Stromal cell of bone marrow (primary cell): ENCODE measurements at places on chromosomes 11 and 22.

- no peak for DNase-seq
Measured at GRCh38 chr11:12005476-12005875, 3.0 kb downstream of the DKK3 start.

- no peak for DNase-seq
Measured at GRCh38 chr11:113022262-113022661, 61.0 kb downstream of the NCAM1 start.

DNA sequence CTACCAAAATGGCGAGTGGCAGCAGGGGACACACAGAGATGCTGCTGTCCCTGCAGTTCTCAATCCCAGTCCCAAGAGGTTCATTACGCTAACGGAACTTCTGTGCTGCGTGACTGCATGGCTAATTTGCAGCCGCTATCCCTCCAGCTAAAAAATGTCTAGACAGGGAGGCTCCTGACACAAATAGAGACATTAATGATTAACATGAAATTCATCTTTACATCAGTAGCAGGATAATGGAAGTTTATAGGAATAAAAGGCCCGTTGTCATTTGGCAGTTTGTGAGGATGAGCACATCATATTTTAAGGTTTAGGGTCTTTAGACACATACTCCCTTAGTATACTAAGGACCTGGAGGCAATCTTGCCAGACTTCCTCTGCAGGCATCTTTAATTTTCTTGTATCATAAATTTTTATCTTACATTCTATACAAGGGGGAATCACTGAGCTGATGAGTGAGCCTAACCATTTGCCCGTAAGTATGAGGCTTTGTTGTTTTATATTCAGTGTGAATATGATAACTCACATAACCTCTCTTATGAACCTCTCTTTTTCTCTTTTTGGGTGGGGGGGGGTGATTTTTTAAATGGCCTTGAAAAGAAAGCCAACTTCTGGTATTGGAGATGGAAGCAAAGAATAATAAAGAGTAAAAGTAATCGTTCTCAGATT lies 99.8 kb upstream of the OR9G4 start:
- no peak for DNase-seq

GRCh38 chr11:45031912-45032519 lies 81.3 kb upstream of the TP53I11 start:
- no peak for DNase-seq

- no peak for DNase-seq
Measured at GRCh38 chr22:46287873-46288751, 8.6 kb upstream of the GTSE1 start.

DNA sequence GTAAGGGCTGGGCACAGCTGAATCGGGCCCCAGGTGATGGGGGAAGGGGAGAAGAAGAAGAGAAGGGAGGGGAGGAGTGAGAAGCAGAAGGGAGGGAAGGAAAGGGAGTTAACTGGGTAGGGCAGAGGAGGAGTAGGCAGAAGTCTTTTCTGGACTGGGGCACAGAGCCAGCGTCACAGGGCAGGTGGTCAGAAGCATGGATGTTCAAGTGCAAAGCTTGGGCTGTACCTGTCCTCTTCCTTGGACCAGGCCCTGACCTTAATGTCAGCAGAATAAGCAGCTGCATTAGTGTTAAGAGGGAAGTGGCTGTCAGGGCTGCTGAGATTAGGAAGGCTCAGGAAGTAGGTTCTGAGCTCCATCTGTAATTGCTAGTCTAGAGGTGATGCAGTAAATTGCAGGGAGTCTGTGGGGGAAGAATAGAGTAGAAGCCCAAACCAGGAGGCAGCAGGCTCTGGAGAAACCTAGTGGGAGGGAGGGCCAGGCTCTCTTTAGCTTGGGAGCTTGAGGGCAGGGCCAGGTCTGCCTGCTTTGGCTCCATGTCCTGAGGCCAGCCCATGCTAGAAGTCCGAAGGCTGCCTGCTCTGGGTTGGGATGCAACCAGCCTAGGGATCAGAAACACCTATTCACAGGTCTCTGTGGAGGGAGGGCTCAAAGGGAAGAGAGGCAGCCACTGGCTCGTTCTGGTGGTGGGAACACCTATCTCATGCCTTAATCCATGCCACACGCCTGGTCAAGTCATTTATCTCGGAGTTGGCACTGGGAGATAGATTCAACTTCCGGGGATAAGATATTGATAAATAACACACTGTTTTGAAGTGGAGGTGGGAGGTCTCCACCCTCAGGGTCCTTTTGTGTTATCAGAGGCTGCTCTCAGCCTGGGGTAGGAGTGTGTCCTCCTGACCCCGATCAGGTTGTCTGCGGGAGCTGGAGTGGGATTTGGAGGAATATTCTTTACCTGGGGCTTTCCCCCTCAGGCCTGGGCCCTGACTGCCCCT lies 1.7 kb upstream of the UCP3 start:
- no peak for DNase-seq

DNA sequence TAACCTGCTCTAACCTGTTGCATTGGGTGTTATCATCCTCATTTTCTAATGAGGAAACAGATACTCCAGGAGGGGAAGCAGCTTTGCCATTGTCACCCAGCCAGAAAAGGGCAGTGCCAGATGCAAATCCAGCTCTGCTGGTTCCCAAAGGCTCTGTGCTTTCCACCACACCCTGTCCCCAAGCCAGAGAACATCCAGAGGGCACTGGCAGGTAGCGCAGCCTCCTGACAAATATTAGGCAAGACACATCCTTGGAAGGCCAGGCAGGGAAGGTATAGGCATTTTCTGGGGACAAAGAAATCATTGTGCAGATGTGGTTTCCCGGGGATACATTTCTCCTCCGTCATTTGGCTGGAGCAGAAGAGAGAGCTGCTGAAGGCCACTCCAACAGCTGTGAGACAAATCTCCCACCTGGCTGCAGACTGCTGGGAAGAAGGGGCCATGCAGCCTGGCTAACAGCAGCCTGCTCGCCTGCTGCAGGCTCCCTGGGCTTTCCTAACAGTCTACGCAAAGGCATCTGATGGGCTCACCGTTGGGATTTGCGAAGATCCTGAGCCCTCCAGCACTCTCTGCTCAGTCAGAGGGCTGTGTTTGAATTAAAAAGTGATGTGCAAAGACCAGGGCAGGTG lies 93.9 kb upstream of the PITPNB start:
- DNase-seq: no peak

- DNase-seq: peak; percentile 49
Measured at GRCh38 chr11:73931039-73931645, 19.7 kb upstream of the DNAJB13 start.

DNA sequence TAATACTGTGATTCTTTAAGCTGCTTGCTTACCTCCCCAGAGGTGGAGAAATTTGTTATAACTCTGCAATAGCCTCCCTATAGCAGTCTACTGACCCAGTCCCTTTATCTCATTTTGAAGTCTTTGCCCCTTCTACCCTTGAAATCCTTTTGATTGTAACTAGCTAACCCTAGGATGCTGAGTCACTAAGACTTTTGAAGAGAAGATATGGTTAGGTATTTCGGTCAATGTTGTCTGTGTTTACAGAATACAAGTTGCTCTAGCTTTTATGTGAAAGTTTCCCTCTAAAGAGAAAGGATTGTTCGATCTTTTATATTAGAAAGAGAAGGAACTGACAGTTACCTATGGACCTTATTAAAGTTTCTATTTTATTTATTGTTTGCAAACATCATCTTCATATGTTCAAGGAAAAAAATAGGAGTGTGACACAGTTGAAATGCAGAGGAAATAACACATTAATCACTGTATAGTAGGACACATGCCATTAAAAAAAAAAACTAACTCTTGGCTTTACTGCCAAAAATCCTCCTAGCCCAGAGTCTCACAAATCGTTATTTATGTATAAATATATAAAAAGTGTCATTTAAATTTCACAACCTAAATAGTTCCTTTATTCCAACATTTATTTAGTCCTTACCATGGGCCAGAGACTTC lies 3.1 kb downstream of the HYLS1 start:
- DNase-seq: no peak

DNA sequence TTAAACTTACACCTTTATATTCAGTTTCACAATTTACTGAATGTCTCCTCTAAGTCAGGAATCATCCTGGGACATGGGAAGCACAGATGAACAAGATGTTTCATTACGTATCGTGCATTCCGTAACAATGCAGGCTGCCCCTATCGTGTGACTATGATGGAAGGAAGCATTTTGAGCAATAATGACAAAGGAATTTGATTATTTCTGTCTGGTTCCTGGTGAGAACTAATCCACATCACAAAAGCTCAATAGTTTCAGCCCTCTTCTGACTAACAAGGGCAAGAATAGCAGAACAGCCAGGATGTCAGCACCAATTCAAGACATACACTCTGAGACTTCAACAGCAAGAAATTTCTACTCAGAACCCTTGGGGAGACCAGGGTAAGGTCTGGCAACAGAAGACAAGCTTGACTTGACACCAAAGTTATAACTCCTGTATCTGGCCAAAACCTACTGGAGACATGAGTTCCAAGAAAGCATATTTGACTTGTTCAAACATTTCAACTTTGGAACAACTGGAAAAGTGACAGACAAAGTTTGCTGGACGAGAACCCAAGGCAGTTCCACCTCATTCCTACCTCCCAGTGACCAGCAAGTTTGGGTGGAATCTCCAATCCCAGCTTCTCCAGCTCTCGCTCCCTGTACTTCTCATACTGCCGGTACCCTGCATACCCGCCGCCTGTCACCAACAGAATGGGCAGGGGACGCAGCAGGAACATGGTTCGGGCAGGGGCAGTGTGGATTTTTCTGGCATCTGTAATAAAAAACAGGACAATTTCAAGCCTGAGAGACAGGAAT lies 14.3 kb downstream of the PISD start:
- no peak for DNase-seq

DNA sequence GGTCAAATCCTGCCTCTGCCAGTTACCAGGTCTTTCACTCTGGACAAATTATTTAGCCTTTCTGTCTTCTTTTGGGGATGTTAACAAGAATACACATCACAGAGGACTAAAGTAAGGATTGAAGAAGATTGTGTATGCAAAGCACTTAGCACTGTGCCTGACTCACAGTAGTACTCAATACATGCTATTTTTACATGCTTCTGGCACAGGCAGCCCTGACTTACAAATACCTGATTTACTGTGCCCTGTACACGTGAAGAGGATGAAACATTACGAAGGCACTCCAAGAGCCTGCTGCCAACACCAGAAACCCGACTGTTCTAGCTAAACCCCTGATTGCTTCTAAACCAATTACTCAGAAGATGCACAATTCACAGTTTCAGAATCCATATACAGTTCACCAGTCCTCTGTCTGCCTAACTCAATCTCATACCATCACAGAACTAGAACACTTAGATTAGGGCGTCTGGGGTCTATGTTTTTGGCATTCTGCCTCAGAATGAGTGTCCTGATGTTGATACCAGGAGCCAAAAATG lies 300.9 kb upstream of the DDI1 start:
- no peak for DNase-seq

DNA sequence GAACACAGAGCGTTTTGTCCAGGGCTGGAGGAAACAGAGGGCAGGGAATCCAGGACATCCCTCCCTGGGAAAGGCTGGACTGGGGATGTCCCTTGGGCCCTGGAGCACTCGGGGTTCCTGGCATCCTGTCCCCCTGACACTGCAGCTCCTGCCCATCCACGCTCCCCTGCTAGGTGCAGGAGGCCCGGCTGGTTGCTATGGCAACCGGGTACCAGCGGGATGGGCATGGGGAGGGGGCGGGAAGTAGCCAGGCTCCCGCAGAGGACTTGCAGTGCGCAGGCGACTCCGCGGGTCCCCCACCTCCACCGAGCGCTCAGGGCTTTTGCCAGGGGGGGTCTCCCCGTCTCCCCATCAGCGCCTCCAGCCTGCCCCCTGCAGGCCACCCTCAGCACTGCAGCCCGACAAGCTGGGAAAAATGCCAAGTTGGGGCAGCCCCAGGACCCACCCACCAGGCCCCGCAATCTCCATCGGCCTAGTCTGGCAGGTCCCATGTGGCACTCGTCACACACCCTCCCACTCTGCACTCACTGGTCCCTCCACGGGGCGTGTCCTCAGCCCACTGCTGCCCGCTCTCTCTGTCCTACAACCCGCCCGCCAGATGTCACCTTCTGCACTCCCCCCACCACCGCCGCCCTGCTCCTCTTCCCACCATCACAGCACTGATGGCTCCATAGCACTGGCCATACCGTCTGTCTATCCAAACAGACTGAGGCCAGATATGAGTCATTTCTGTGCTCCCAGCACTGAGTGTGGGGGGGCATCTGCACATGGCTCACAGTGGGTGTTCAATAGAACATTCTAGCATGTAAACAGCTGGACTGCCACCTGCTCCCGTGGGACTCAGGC lies 31.5 kb downstream of the KIAA0930 start:
- peak; percentile 43 for DNase-seq

DNA sequence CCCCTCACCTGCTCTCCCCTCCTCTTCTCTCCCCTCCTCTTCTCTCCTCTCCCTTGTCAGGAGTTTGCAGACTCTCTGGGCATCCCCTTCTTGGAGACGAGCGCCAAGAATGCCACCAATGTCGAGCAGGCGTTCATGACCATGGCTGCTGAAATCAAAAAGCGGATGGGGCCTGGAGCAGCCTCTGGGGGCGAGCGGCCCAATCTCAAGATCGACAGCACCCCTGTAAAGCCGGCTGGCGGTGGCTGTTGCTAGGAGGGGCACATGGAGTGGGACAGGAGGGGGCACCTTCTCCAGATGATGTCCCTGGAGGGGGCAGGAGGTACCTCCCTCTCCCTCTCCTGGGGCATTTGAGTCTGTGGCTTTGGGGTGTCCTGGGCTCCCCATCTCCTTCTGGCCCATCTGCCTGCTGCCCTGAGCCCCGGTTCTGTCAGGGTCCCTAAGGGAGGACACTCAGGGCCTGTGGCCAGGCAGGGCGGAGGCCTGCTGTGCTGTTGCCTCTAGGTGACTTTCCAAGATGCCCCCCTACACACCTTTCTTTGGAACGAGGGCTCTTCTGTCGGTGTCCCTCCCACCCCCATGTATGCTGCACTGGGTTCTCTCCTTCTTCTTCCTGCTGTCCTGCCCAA lies 1.9 kb upstream of the CNIH2 start:
- DNase-seq: no peak

DNA sequence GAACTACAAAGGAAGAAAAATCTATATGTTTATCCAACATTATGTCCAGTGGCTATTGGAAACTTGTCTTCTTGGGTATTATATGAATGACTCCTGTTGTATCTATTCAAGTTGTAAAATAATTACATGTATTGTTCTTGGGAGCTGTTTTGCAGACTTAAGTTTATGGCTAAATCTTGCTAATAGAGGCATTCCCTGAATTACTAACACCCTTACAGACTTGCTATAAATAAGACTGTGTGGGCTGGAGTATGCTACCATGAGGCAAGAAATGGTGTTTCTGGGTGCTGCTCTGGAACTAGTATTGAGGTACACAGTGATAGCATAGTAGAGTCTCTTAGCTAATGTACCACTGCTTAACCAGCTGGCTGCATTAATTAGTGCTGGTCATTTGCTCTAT lies 155.1 kb downstream of the HIPK3 start:
- DNase-seq: no peak

DNA sequence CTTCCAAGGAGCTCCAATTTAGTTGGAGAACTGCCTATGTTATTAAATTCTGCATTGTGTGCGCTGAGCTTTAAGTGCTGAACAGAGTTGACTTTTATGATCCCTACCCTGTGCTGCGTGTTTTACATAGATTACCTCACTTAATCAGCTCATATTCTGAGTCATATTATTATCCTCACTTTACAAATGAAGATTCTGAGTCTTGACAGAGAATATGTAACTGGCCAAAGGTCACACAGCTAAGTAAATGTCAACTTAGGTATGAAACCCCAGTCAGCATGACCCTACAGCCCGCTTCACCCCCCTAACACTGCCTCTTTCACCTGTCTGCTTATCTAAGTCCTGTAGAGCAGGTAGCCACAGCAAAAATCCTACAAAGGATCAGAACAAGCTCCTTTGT lies 19.8 kb upstream of the TMPRSS5 start:
- DNase-seq: no peak
